ENCODE measurements at places on chromosomes 3 and 15.
A peak's percentile ranks its signal among the peaks of the same experiment; 100 is the strongest.

GRCh38 chr15:66019368-66019767 lies 150.1 kb downstream of the RAB11A start:
- no peak for DNase-seq

- no peak for DNase-seq
Measured at GRCh38 chr3:134849561-134849960, 54.5 kb downstream of the EPHB1 start.

- no peak for DNase-seq
Measured at GRCh38 chr3:144466114-144466513, 494.5 kb downstream of the DIPK2A start.

DNA sequence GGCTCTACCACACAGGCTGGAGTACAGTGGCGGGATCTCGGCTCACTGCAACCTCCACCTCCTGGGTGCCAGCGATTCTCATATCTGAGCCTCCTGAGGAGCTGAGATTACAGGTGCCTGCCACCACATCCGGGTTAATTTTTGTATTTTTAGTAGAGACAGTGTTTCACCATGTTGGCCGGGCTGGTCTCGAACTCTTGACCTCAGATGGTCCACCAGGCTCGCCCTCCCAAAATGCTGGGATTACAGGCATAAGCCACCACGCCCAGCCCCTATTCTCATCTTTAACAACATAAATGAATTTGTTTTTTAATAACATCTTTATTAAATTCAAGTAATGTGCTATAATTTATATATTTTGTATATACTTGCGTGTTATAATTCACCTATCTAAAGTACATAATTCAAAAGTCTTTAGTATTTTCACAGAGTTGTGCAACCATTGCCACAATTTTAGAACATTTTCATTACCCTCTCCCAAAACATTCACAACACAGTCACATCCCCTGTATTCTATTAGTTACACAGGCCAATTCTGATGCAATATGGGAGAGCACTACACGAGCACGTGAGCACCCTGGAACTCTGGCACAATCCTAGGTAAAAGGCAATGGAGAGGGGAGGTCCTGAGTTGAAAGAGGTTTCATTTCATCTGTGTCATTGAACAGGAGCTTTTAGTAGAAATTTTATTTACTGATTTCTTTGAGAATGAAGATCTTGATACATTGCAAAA lies 21.2 kb upstream of the MTMR14 start:
- DNase-seq: no peak

DNA sequence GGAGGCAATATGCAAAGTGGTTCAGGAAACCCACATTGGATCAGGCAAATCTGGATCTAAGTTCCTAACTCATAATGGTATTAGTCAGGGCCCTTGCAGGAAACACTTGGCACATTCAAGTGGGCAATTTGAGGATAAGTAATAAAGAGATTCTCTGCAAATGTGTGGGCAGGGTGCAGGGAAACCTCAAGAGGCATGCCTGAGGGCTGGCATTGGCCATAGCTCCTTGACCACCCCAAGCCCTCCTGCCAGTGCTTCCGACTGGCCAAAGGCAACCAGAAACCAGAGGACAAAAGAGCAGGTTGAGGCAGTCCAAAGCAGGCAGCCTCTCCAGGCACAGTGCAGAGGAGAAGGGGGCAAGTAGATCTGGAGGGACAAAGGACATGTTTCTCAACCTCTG lies 130.8 kb upstream of the SNTN start:
- DNase-seq: no peak

DNA sequence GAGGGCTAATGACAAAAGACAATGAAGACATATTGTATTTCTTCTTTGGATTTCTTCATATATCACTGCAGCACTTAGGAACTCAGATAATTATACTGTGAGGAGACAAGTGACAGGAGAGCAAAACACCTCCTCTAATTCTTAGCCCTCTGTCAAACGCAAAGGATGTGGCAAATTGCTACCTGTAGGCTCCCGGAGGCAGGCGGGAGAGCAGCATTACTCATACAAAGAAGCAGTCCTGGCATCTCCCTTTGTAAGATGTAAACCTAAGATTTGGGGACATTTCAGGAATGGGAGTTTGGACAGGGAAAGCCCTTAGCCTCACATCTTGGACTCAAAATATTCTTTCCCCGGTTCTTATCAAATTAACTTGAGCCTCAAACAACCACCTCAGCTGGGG lies 460.8 kb downstream of the SOX2 start:
- DNase-seq: no peak

DNA sequence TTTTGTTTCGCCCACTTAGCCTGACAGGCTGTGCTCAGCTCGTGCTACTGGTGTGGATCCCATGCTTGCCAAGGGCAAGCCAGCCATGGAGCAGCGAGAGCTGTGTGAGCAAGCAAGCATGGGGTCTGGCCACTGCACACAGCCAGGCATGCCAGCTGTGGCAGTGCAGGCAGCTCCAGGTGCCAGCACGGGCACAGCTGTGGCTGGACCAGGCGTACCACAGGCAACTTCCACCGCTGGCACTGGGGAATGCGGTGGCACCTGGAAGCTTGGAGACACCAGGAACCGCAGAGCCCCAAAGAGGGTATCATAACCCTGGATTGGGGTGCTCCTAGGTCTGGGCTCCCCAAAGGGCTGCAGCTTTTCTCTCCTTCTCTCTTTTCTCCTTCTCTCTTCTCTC lies 4.3 kb upstream of the LIMD1 start:
- DNase-seq: no peak

GRCh38 chr3:180947761-180948390 lies 35.4 kb downstream of the FXR1 start:
- peak; percentile 4 for DNase-seq

- DNase-seq: no peak
Measured at GRCh38 chr3:81086348-81086747, 675.1 kb downstream of the GBE1 start.

GRCh38 chr3:181009225-181009624 lies 19.7 kb upstream of the DNAJC19 start:
- no peak for DNase-seq

GRCh38 chr3:134852132-134852531 lies 57.1 kb downstream of the EPHB1 start:
- DNase-seq: no peak

DNA sequence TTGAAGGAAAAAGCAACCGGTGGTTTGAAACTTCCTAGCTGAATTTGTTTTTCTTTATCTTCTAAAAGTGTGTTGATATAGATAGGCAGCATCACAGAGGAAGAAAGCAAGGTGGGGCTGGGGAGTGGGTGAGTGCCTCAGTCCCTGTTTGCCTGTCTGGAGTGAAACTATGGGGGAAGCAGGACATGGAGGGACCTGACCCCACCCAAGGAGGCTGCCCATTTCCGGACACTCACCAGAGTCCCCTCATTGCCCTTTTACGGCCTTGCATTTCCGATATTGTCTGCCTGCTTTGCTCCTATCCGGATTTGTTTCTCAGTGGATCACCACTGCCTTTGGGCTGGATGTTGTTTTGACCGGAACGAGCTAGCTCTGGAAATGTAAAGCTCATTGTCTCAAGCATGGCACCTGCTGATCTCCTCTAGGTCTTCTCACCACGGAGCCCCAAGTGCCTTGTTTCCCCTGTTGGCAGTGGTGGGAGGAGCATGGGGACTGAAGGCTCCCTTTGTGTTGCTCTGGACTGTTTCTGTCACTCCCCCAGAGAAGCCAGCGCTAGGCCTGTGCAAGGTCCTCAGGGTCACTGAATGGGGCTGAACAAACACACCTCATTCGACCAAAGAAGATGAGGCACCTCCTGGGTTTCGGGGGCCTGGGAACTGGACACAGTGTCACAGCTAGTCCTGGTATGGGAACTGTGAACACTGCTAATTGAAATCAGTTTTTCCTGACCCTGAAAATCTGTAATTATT lies 7.0 kb downstream of the CLDN11 start:
- DNase-seq: no peak

DNA sequence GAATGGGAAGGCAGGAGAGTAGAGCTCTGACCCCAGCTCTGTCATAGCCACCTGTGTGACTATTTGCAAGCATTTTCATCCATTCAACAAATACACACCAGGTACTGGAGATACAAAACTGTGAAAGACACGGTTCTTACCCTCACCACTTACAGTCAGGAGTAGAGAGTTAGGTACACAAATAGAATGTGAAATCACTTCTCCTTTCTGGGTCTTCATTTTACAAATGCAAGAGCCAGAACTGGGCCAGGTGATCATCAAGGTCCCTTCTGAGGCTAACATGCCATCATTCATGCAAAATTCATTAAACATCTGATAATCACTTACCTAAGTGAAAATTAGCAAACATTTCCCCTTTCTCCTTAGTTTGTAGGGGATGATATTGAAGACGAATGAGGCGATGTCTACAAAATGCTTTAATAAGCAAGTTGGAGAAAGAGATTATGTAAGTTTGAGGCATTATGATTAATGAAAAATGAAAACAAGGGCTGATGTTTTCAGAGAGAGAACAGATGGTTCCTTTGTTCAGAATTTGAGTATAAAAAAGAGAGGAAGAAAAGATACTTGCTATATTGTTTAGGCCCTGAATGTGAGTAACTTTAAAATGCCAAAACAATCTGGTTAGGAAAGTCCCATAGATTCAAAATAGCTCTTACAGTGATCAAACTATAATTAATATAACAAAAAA lies 88.6 kb downstream of the LPP start:
- DNase-seq: no peak

- no peak for DNase-seq
Measured at GRCh38 chr15:74402873-74403587, 30.7 kb downstream of the SEMA7A start.

GRCh38 chr15:80698676-80699075 lies 3.6 kb downstream of the ABHD17C start:
- peak; percentile 35 for DNase-seq

DNA sequence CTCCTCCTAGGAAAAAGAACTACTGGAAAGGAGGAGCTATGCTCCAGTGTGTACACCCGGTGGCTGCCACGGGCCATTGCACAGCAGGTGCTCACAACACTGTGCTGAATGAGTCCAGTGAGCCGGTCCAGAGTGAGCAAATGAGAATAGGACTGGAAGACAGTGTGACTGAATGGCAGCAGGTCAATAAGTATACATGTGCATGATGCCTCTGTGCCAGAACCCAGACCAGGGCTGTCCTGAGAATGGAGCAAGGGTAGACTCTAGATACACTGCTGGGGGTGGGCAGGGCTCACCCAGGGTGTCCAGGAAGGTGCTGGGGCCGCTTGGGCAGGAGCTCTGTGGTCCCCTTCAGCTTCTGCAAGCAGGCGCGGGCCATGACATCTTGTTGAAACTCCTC lies 8.3 kb downstream of the POLG start:
- no peak for DNase-seq

- DNase-seq: peak; percentile 40
Measured at GRCh38 chr3:85360742-85361387, 402.1 kb downstream of the CADM2 start.

DNA sequence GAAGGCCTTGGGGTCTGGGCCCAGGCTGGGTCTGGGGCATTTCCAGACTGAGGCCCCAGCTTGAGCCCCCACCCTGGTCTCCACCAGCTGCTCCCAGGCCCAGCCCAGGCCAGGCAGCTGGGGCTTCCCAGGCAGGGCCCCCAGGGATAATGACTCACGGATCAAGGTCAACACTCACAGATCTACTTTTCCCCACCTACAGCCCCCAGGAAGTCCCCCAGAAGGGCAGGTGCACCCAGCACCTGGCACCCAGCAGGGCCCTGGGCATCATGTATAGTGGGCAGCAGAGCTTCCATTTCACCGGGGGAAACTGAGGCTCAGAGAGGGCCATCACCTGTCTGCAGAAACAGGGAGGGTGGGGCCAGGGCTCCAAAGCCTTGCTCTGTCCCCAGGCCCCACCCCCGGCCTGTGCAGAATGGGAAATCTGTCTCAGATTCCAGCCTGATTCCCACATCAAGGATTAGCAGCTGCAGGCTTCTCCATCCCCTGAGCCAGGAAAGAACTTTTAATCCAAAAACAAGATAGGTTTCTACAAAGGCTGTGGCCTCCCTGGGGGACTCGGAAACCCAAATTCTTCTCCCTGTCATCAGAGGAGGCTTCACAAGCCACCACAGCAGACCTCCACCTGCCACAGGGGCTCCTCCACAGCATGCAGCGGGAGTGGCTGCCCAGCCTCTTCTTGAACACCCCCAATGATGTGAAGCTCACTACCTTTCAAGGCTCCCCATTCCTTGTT lies 49.8 kb downstream of the IQSEC1 start:
- DNase-seq: peak; percentile 48

DNA sequence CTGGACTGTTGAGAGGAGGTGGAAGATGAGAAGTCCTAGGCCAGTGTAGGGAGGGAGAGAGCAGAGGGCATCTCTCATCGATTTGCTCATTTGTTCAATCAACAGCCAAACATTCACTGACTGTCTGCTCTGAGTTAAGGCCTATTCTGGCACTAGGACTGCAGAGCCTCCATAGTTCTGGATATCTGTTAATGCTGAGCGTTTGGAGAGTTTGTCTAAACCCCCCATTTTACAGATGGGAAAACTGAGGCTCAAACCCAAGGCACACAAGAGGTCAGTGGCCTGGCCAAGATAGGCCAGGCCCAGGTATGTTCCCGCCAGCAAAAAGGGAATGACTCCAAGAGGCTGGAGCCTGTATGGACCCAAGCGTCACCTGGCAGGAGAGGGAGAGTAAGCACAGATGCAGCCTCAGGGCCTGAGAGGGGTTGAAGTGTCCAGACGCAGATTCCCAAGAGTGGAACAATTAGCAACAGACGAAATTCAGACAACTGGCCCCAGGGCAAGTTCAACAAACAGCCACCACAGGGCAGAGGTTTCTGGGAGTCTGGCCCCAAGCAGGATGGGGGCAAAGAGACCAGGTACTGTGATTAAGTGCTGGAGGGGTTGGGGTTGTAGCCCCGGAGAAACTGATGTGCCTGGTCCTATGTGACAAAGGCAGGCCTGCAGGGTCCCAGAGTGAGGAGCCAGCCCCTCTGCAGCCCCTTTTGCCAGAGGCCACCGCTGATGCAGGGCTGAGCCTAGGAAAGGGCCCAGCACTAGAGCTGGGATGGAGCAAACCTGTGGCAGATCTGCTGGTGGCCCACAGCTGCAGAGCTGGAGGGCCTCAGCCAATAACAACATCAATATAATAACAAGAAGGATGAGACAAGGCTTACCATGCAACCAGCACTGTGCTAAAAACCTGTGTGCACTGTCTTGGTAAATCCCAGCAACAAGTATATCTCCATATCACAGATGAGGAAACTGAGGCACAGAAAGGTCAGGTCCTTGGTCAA lies 245.1 kb upstream of the TLE3 start:
- DNase-seq: no peak

DNA sequence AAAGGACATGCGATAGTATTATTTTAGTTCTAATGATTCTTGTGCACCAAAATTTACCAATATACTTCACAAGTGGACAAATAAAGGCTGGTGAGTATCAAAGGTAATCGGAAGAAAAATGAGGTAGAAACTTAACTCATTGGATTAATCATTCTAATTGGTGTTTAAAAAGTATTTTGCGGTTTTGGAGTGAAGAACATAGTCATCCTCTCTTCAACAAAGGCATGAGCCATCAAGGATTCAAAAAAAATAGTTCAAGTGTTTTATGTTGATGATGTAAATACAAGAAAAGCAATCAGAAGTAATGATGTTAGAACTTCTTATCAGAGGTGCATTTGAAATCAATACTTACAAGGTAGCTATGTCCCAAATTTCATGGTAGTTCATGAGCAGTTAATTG lies 221.5 kb downstream of the P3H2 start:
- DNase-seq: no peak
